ENCODE measurements at places on chromosomes 6 and 20.

DNA sequence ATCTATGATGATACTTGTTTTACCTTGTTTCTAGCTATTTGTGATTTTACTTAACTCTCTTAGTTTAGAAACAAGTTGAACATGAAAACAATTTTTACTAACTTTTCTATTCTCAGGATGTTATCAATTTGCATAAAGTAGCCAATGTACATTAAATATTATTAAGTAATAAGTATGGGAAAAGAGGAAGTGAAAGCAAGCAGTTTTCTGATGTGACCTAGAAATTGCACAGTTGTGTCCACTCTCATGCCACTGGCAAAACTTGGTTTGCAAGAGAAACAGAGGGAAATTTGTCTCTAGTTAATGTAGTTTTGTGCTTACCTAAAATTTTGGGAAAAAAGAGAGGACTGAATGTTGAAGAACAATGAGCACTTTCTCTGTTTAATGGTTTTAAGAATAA lies 19.2 kb upstream of the TSPYL1 start:
- no peaks in the 10 kb centered on the region for H3K36me3 ChIP-seq
- H3K4me3 ChIP-seq: no peak overlapping the region
- H3K27me3 ChIP-seq: no peaks in the 10 kb centered on the region
- no peak for DNase-seq
- no peak overlapping the region for H3K27ac ChIP-seq
- no peaks in the 10 kb centered on the region for H3K4me1 ChIP-seq

GRCh38 chr6:44002593-44003344 lies 124.5 kb downstream of the MRPL14 start:
- peak; percentile 84 for DNase-seq
- no peaks in the 10 kb centered on the region for H3K36me3 ChIP-seq
- H3K27me3 ChIP-seq: no peaks in the 10 kb centered on the region
- H3K27ac ChIP-seq: peak overlapping the region; percentile 75
- H3K4me3 ChIP-seq: peak overlapping the region; percentile 49
- peaks cover 21% of the 10 kb centered on the region for H3K4me1 ChIP-seq

DNA sequence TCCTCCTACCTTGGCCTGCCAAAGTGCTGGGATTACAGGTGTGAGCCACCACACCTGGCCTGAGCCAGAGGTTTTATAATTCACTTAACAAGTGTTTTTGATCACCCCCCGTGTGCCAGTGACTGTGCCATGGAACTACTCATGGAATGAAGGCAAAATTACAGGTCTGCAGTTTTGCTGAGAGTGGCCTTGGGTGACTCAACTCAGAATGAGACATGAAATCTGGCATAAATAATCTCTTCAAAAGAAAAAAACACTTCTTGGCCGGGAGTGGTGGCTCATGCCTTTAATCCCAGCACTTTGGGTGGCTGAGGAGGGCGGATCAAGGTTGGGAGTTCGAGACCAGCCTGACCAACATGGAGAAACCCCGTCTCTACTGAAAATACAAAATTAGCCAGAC lies 166.9 kb upstream of the SALL4 start:
- H3K27me3 ChIP-seq: no peaks in the 10 kb centered on the region
- H3K4me1 ChIP-seq: peaks cover 6% of the 10 kb centered on the region
- H3K4me3 ChIP-seq: no peak overlapping the region

GRCh38 chr6:33693186-33694105 lies 18.1 kb downstream of the UQCC2 start:
- H3K36me3 ChIP-seq: peaks cover 14% of the 10 kb centered on the region
- H3K4me1 ChIP-seq: peaks cover 8% of the 10 kb centered on the region
- no peak for DNase-seq

DNA sequence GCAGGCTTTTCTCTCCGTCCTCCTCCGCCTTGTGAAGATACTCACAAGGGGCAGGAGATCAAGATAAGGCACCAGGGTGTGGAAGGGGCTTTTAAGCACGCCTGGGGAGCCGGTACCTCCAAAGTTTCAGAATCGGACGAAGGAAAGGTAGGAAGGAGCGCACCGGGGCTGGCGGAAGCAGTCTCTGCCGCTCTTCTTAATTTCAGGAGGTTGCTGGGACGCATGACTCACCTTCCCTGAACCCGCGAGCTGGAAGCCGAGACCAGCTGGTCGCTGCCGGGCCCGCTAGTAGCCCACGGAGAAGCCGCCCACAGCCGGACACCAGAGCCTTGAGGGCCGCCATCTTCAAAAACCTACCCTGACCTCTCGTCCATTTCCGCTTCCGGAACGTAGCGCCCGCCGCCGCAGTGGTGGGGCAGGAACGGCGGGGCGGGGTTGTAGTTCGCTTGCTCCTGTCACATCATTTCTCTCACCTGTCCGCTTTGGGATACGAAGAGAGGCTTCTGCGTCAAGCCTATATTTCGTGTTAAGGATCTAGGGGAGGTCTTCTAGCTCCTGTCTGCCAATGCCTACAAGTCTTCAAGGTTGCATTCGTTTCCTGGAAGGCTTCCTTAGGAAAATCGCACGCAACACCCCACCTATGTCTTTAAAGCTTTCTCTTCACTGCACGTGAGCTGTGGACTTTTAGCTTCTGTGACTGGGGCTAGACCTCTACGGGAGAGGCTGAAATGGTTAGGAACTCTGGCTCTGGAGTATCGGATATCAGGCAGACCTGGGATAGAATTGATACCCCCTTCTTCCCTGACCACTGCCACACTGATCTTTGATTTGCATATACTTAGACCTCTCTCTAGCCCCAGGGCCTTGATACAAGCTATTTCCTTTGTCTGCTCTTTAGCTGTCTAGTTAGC lies at the start of gene MRPS18A:
Gene MRPS18A, minus strand, starts transcription at position 355 of the 911 bp plus-strand sequence. Its CDS starts 12 bp downstream, at position 343.
- DNase-seq: peak; percentile 88
- H3K27me3 ChIP-seq: no peaks in the 10 kb centered on the region
- H3K27ac ChIP-seq: peak within 1 kb of the TSS; percentile 93
- H3K4me1 ChIP-seq: peaks cover 16% of the 10 kb centered on the region
- no peaks in the 10 kb centered on the region for H3K36me3 ChIP-seq

DNA sequence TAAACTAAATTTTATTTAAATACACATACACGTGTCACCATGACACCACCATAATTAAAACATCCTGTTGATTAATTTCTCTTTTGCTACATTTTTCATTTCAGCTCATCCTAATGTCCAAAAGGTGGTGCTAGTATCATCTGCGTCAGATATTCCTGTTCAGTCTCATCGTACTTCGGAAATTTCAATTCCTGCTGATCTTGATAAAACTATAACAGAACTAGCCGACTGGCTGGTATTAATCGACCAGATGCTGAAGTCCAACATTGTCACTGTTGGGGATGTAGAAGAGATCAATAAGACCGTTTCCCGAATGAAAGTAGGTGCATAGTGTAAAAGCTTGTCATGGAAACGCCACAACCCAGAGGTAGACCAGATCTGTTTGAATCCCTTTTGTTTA lies 263.4 kb downstream of the UTRN start:
- DNase-seq: no peak
- H3K27ac ChIP-seq: no peak overlapping the region
- H3K4me3 ChIP-seq: no peak overlapping the region

All from Caco-2 (cell line).